ENCODE measurements at places on chromosomes 12 and 14. TPM values are rescaled to one million over a fixed set of nuclear protein-coding genes. Genes with fewer than 3 reads are reported as not detected.

GRCh38 chr12:3190101-3190500 is 112.9 kb downstream of the TSPAN9 start:
- DNase-seq = no peak

DNA sequence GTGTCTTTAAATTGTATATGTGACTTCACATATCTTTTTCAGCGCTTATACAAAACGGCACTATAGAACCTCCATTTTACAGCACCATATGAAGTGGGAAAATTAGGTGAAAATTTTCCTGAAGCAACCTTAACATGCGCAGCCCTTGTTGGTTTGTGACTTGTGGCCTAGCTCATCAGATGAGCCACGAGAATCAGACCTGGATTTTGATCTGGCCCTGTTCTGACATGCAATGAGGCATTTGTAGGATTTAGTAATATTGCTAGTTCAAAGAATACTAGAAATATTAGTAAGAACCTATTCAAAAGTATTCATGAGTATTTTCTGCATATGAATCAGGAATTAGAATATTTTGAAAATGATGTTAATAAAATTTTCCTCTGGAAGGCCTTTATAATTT is 2.9 kb downstream of the CDKN1B start:
- no peak for DNase-seq

DNA sequence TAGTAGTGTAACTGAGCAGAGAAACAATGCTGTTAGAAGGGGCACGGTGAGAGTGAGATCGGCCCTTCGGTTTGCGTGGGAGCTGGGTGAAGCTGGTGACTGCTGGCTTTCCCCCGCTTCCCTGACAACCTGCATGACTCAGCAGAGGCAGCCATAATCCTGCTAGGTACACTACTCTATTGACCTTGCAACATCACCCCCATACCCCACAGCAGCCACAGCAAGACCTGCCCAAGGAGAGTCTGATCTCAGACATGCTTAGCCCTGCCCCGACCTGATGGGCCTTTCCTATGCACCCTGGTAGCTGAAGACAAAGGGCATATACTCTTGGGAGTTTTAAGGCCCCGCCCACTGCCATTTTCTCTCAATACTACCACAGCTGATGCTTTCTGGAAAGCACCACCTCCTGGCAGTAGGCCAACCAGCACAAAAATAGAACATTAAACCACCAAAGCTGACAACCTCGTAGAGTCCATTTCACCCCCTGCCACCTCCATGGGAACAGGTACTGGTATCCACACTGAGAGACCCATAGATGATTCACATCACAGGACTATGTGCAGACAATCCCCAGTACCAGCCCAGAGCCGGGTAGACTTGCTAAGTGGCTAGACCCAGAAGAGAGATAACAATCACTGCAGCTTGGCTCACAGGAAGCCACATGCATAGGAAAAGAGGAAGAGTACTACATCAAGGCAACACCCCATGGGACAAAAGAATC is 75.9 kb upstream of the RGS6 start:
- DNase-seq = no peak

DNA sequence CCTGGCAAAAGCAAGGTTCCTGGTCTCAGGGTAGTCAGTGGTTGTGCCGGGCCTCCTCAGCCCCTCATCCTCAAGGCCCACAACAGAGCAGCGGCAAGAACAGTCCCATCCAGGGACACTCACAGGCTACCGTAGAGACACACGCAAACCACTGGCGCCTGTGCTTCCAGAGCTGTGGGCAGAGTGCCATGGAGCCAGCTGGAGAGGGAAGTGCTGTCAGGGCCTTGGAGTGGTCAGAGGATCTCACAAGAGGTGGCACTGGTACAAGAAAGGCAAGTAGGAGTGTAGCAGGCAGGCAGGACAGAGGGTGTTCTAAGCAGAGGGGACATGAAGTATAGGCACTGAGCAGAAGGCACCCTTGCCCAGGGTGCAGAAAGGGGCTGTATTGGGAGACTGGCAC is 34.6 kb downstream of the ANKRD9 start:
- DNase-seq = no peak

- DNase-seq = no peak
These were observed 685.9 kb downstream of the DIO2 start for GRCh38 chr14:79525416-79525815.

GRCh38 chr14:28785096-28785952 is 18.7 kb downstream of the FOXG1 start:
- no peak for DNase-seq

- DNase-seq = no peak
These were observed 123.5 kb upstream of the KITLG start for GRCh38 chr12:88703790-88704189.

DNA sequence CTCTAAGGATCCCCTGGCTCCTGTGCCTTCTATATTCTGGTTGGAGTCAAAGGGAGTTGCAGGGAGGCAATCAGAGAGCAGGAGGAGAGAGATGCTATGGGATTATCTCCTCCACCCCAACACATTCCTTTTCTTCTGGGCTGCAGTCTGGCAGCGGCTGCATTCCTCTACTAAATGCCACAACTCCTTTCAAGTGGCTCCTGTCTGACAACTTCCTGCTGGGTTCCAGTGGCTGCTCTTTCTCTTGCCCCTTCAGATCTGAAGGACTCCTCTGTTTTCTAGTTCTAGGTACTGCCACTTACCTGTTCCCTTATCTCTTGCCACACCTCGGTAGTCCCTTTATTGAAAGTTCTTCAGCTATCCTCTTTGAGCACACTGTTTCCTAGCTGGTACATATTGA is 425.0 kb downstream of the SNAPC1 start:
- DNase-seq = no peak

DNA sequence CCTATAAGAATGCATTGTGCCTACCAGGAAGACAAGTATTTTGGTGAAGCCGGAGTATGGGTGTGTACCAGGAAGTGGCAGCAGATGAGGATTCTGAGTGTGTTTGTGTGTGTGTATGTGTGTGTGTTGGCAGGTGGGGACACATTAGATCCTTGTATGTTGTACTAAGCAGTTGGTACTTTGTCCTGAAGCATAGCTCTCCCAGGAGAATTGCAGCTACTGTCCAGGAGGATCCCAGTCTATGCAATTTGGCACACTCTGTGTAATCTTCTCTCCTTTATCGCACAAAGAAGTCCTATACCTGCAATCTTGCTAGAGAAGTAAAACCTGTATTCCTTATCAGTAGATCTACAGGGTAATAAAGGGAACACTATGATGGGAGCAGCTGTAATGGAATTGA is 276.5 kb downstream of the PAWR start:
- DNase-seq = no peak

PTCSC3 gene
- polyA plus RNA-seq = 0.27 TPM

RPL10L gene
- not detected for polyA plus RNA-seq
